ENCODE measurements at places on chromosomes 1 and 21.

DNA sequence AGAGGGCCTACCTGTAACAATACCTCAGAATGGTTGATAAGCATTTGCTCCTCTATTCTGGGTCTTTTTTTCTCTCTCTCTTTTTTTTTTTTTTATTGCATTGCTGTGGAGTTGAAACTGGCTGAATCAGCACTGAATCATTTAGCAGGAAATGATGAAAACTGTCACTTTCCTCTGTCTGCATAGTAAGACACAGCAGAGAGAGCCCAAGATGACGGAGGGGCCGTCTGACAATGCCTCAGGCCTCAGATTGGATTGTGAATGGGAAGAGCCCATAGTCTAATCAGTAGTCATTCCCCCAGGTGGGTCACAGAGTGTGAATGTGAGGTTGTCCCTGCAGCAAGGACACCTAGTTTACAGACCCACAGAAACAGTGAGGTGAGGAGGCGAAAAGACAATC, 193.2 kb upstream of the PLXNA2 start:
- no peak for DNase-seq

GRCh38 chr1:152582647-152583046, 2.3 kb upstream of the LCE3D start:
- DNase-seq, result no peak

DNA sequence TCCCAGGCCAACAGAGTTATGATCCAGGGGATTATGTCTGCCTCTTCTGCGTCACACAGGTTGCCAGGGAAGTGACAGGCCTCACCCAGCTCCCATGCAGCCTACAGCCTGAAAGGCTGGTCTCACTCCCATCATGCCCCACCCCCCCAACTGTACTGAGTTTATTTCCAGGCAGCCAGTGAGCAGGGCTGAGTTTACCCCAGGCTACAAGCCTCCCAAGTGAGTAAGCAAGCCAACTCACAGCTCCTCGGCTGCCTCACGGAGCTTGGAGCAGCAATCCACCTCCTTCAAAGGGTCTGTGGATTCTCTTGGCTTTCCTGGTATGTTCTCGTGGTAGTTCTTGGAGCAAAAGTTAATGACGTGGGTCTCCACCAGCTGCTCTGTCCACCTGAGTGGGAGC, 1147.6 kb upstream of the ADGRL4 start:
- DNase-seq, result no peak

DNA sequence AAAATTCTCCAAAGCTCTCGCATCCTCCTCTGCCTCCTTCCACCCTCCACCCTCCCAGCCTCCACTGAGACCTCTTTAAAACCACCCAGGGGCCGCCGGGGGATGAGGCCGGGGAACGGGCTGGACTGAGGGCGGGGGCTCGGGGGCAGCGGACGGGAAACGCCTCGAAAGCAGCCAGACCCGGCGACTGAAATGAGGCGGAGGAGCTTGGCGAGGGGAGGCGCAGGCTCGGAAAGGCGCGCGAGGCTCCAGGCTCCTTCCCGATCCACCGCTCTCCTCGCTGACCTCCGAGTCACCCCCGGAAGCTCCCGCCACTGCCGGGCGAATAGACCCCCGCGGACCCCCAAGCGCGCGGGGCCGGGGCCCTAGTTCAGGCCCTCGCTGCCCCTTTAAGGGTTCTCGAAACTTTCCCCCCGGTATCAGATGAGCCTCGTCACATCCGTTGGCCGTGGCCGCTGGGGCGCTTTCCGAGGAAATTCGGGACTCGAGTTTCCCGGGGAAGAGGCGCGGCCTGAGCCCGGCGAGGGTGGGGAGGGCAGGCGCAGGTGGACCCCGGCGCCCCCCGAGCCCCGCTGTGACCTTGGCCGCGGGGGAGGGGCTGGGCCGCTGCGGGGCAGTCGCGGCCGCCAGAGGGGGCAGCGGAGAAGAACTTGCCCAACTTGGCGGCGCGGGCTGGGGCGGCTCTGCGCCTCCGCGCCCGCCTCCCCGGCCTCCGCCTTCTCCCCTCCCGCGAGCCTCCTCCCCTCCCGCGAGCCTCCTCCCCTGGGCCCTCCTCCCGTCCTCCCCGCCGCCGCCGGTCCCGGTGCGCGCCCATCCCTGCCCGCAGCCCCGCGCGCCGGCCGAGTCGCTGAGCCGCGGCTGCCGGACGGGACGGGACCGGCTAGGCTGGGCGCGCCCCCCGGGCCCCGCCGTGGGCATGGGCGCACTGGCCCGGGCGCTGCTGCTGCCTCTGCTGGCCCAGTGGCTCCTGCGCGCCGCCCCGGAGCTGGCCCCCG, at the start of gene BACE2:
BACE2 (plus strand) TSS at position 813 of the 995 bp plus-strand sequence; CDS start at position 917, 104 bp downstream.
- DNase-seq, result no peak
